Cardiac muscle cell (in vitro differentiated cells and primary cell): ENCODE measurements at places on chromosomes 7 and 10. TPM values are rescaled to one million over a fixed set of nuclear protein-coding genes. Genes with fewer than 3 reads are reported as not detected.

The MMP21 gene
- polyA plus RNA-seq, result not detected in 2 replicates

The CNPY1 gene
- not detected in 2 replicates for polyA plus RNA-seq

The DYNC1I1 gene
- 20.6 and 21.9 TPM in 2 replicates for polyA plus RNA-seq

The PYROXD2 gene
- polyA plus RNA-seq, result 27.5 and 40.6 TPM in 2 replicates

The CPA5 gene
- 0.98 TPM in 1 of 2 replicates, not detected in the other for polyA plus RNA-seq

The PDZD7 gene
- polyA plus RNA-seq, result 2.4 and 7.7 TPM in 2 replicates

The OLAH gene
- not detected in 2 replicates for polyA plus RNA-seq

The KLF6 gene
- 29.8 and 40.3 TPM in 2 replicates for polyA plus RNA-seq

The CD36 gene
- polyA plus RNA-seq, result 2.4 and 4.2 TPM in 2 replicates

The SFTPA1 gene
- polyA plus RNA-seq, result not detected in 2 replicates

The PTPRN2 gene
- 0.28 and 0.42 TPM in 2 replicates for polyA plus RNA-seq

The FAM131B gene
- polyA plus RNA-seq, result 0.14 and 0.26 TPM in 2 replicates

The CHAT gene
- not detected in 2 replicates for polyA plus RNA-seq

The FGF8 gene
- polyA plus RNA-seq, result 1.8 and 3.1 TPM in 2 replicates

The SRPK2 gene
- 37.1 and 56.1 TPM in 2 replicates for polyA plus RNA-seq

The FRA10AC1 gene
- polyA plus RNA-seq, result 18.2 and 21.6 TPM in 2 replicates

The AMPH gene
- 0.26 and 1.4 TPM in 2 replicates for polyA plus RNA-seq

The MEOX2 gene
- polyA plus RNA-seq, result 0.34 and 0.52 TPM in 2 replicates

The FFAR4 gene
- not detected in 2 replicates for polyA plus RNA-seq

The NPC1L1 gene
- polyA plus RNA-seq, result not detected in 2 replicates

The PKD1L1 gene
- polyA plus RNA-seq, result 0.15 and 0.50 TPM in 2 replicates

The LBX1 gene
- not detected in 2 replicates for polyA plus RNA-seq

The OGDHL gene
- polyA plus RNA-seq, result 21.4 and 25.8 TPM in 2 replicates

The NAT16 gene
- not detected in 2 replicates for polyA plus RNA-seq

The GDF10 gene
- polyA plus RNA-seq, result 3.2 and 3.8 TPM in 2 replicates

The MYOF gene
- 9.6 and 13.4 TPM in 2 replicates for polyA plus RNA-seq

The TMEM120A gene
- 56.9 and 69.9 TPM in 2 replicates for polyA plus RNA-seq

The PRPS1L1 gene
- not detected in 2 replicates for polyA plus RNA-seq

The LZTS2 gene
- polyA plus RNA-seq, result 128 and 129 TPM in 2 replicates

The DNAH11 gene
- 0.55 and 1.9 TPM in 2 replicates for polyA plus RNA-seq

The ETV1 gene
- polyA plus RNA-seq, result 93.7 and 116 TPM in 2 replicates

The ITPRID1 gene
- polyA plus RNA-seq, result not detected in 2 replicates

The FKBP6 gene
- polyA plus RNA-seq, result 0.11 TPM in 1 of 2 replicates, not detected in the other

The NACAD gene
- polyA plus RNA-seq, result 1.3 and 1.4 TPM in 2 replicates

The LEP gene
- polyA plus RNA-seq, result not detected in 2 replicates

The CALHM1 gene
- polyA plus RNA-seq, result not detected in 2 replicates

The FAM25C gene
- polyA plus RNA-seq, result not detected in 2 replicates

The SRRM3 gene
- 1.3 and 2.7 TPM in 2 replicates for polyA plus RNA-seq
